Right forelimb (tissue), 1 donor: ENCODE measurements at places on chromosomes 2 and 18.

GRCh38 chr2:109009920-109010610, 21.0 kb upstream of the EDAR start:
- DNase-seq, result no peak

DNA sequence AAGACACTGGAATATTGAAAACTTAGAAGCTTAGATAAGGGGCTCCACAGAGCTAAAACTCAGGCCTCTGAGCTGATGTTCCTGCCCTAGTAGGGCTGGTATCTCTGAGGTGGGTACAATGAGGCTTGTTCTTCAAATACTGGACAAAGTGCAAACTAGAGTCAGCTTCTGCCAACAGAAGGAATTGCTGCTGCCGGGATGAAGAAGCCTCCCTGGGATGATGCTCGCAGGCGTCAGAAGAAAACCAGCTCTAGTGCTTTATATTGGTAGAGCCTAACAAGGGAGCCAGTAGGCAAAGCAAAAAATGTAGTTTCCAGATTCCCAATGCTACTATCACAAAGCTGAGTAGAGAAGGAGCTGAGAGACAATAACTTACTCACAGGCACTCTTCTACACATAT, 118.1 kb downstream of the FOXI3 start:
- no peak for DNase-seq

- no peak for DNase-seq
These were observed 787 bp upstream of the ADGRF3 start for GRCh38 chr2:26347286-26347865.

GRCh38 chr2:179580378-179581146, 280.9 kb downstream of the ZNF385B start:
- no peak for DNase-seq

DNA sequence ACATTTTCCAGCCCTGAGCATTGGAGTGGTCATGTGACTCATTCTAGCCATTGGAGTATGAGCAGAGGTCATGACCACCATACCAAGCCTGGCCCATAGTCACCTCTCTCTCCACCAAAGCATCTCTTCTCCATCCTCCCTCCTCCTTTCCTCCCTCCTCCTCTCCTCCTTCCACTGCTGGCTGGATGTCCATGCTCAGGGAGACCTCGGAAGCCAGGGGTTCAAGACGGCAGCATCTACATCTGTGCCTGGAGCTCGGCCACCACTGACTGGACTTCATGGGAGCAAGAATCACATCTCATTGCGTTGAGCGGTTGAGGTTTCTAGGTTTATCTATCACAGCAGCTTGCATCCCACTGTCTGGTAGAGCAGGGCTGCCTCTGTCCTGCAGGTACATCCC, 252.4 kb downstream of the NDUFA10 start:
- peak; percentile 19 for DNase-seq

GRCh38 chr2:96852667-96853066, 5.1 kb downstream of the ANKRD39 start:
- no peak for DNase-seq

DNA sequence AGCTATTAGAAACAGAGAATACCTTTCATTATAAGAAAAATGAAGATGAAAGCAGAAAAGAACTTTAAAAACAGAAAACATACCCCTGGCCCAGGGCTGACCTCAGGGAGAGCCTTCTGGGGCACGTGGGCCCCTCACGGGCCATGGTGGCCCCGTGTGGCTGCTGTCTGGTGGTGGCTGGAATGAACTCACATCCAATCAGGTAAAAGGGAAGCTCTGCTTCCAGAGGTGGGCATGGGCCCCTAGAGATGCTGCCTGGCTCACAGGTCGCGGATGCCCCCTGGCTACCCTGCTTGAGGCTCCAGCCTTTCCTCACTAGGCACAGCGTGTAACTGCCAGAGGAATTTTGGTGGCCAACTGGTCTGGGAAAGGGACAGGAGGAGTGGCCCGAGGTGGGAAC, 16.6 kb downstream of the SNORC start:
- no peak for DNase-seq

DNA sequence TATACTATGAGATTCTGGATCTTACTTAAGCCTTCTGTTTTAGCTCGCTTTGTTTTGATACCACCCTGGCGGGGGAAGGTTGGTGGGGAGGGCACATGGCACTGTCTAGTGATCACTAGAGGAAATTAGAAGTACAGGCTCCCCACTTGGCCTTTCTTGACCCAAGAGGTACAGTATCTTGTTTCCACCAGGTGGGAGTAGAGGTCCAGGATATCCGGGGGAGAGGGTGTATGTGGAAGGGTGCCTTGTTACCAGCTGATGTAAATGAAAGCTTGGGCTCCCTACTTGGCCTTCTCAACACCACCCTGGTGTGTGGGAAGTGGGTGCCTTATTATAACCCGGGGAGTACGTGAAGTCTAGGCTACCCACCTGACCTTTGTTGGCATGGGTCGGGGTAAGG, 7.5 kb downstream of the GALNT1 start:
- no peak for DNase-seq

DNA sequence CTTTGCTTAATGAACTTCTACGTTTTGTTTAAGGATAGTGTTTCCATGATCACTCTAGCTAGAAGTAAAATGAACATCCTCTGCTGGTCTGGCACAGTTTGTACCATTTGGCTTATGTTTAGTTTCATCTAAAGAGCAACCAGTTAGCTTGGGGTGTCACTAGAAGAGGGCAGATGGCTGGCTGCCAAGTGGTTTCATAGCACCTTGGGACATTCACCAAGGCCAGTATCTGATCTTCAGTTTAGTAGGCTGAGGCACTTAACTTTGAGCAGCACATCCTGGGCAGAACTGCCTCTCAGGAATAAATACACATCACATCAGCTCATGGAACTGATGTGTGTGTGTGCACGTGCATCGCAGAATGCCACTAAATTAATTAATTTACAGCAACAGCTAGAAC, 68.4 kb downstream of the NXPH2 start:
- no peak for DNase-seq

GRCh38 chr18:27614951-27615844, 430.1 kb upstream of the CHST9 start:
- DNase-seq, result no peak

DNA sequence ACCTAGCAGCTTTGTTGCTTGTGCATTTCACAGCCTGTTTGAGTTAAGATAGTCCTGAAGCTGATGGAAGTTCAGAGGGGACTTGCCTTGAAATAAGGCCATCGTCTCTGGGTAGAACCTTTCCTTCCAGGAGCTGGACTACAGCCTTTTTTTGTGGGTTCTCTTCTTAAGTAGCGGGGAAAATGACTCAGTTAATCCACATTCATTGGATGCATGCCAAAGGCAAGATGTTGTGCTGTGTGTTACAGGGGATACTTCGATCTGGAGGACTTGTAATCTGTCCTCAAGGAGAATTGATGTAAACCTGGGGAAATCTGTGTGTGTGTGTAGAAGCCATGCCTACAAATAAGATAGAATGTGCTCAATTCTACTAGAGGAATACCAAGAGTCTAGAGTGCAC, 46.8 kb downstream of the RPIA start:
- DNase-seq, result no peak

GRCh38 chr2:151374436-151374835, 17.0 kb downstream of the TNFAIP6 start:
- DNase-seq, result no peak

DNA sequence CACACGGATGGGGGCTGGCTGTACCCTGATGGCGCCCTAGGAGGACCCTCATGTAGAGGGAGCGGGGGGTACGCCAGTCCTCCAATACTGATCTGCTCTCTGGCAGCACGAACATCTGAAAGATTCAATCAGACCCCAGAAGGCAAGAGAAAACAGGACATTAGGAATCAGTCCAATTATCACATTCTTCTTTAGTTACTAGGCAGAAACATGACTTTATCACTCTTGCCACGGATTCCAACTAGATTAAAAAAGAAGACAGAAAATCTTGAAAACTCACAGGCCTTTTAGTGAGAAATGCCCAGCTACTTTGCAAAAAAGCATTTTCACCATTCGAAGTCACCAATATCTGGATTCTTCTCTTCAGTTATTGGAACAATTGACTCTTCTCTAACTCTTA, 68.4 kb downstream of the ID2 start:
- DNase-seq, result no peak

GRCh38 chr2:210323003-210323402, 8.0 kb upstream of the MYL1 start:
- no peak for DNase-seq

GRCh38 chr18:45253973-45254708, 361.1 kb upstream of the SLC14A2 start:
- no peak for DNase-seq

DNA sequence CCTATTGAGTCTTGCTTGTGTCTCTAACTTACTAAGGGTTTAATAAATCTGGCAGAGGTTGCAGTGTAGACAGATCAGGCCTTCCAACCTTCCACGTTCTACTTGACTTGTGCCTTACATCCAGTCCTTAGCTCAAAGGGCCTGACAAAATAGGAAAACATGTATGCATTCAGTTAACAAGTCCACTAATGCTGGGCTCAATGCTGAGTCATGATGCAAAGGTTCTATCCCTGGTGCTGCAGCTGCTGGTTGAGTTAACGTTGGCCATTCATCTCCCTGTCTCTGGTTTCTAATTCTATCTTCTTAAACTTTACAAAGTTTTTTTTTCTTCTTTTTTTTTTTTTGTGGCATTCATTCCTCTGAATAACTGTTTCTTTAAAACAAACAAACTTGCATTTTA, 46.3 kb upstream of the ITGB6 start:
- no peak for DNase-seq

DNA sequence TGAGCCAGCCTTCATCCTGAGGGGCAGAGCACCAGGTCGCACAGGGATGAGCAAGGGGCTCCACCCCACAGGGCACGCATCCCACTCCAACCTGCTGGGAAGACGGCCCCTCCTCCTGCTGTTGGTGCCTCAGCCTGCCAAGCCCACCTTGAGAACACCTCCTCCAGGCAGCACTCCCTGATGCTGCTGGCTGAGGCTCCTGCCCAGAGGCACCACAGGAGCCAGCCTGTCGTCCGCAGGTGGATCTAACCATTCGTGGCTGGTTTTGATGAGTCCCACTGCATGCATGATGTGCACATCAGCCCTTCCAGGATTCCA, 58.4 kb downstream of the BIN1 start:
- DNase-seq, result peak; percentile 42

- DNase-seq, result peak; percentile 55
These were observed 2.9 kb upstream of the CASP8 start for GRCh38 chr2:201257381-201257955.

DNA sequence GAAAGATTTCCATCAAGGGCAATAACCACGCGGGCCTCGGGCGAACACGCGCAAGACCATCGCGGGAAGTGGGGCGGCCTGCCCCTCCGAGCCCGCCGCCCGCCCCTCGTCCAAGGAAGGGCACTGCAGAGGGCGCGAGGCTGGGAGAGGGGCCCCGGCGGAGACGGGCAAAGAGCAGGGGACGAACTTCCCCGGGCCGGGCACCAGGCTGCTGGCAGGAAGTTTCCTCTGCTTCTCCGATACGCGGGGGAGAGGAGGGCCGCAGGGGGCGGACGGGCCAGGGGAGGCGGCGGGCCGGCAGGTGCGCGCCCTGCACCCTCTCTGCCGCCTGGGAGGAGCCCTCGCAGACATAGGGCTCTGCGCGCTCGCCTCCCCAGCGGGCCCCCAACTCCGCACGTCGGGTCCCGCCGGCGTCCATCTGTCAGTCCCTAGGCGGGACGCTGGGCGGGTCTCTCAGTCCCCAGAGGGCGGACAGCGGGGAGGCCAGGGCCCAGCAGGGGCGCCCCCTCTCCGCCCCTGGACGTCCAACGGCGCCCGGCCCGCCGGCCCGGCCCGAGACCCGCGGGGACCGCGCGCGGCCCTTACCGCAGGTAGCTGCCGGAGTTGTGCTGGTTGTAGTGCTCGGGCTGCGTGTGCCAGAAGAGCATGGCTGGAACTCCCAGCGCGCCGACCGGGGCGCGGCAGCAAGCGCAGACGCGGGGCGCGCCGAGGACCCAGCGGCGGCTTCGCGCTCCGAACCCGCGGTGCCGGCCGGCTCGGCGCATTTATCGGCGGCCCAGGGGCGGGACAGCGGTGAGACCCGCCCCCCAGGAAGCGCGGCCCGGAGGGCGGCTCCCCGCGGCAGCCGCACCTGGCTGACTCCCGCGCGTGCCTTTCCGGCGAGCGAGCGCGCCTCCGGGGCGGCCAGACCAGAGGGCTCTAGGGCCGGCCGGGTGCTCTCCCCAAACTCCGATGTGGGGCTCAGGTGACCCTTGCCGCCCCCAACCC, at the start of gene TFCP2L1:
TSS of gene TFCP2L1 (minus strand) at position 740 of the 987 bp plus-strand sequence. CDS start at position 647, 93 bp downstream.
- DNase-seq, result no peak

- peak; percentile 84 for DNase-seq
These were observed 584 bp downstream of the PPP4R1 start for GRCh38 chr18:9613550-9614400.

GRCh38 chr2:8285081-8285480, 396.8 kb upstream of the ID2 start:
- no peak for DNase-seq

DNA sequence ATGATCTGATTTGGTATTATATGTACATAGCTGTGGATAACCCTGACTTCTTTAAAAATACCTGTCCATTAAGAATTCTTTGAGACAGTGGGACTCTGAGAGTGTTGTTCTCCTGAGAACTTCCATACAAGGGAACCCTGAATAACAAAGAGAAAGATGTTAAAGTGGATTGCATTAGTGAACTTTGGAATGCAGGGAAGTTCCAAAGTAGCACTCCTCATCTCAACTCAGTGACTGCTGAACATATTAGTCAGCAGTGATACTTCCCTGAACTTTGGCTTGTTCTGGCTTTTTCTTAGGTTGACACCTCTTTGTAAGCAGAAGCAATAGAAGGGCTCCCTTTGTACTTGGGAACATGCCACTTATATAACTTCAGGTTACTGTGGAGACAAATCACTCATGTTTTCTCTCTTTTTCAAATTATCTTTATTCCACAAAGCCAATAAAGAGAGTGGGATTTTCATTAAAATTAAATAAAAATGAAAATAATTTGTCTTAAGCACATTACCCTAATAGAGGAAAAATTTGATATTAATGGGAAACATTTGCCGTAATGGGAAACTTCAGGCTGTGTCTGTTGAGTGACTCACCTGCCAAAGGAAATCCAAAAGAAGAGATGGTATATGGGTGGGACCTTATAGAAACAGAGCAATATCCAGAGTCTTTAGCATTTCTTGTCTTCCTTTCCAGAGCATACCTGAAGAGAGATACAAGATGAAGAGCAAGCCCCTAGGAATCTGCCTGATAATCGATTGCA, 33.3 kb downstream of the CFLAR start:
- DNase-seq, result no peak

GRCh38 chr18:62634458-62634857, 80.9 kb upstream of the PHLPP1 start:
- DNase-seq, result no peak

- DNase-seq, result no peak
These were observed 19.6 kb upstream of the NDUFV2 start for GRCh38 chr18:9082711-9083510.

GRCh38 chr18:32975163-32975436, 202.3 kb upstream of the KLHL14 start:
- no peak for DNase-seq

GRCh38 chr2:54466870-54467269, 10.7 kb downstream of the SPTBN1 start:
- DNase-seq, result no peak
